BJ (cell line): ENCODE measurements at places on chromosomes 4 and X.

DNA sequence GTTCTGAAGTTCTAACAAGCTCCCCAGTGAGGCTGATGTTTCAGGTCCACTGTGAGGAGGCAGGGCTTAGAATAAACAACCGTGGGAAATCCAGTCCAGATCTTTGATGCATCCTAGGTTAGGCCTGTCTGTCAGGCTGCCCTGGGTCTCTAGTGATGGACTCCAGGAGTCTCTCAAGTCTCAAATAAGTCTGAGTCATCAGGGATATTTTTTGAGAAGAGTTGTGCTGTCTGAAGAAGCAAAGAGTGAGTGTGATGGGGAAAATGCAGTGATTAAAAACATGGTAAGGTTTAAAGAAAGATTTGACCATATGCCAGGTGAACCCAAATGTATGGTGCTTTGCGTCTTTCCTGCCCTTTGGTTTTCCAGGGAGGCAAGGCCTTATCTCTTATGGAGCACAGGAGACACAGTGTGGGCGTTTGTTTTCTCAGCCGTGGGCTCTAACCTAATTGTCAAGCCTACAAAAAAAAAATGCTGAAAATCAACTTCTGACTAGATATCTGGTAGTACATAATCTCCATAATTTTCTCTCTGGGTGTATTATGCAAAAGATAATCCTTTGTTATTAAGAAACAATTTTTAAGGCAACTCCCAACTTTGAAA, 100.7 kb downstream of the PTTG2 start:
- no peak for DNase-seq

DNA sequence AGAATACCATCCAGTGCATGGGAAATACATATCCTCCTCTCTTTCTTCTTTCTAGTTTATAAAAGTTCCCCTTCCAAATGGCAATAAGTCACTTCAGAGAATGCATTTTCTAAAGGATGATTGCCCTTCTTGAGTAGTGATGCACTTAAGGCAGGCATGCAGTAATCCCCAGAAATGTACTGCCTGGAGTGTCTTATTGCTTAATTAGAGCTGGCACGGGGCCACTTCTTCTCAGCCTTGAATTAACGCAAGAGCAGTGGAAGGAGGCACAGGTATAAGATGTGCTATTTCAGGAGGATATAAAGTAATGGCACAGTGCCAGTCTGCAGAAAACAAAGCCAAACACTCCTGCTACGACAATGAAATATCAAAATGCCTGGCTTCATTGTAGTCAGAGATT, 371.4 kb upstream of the FAM241A start:
- DNase-seq = no peak

DNA sequence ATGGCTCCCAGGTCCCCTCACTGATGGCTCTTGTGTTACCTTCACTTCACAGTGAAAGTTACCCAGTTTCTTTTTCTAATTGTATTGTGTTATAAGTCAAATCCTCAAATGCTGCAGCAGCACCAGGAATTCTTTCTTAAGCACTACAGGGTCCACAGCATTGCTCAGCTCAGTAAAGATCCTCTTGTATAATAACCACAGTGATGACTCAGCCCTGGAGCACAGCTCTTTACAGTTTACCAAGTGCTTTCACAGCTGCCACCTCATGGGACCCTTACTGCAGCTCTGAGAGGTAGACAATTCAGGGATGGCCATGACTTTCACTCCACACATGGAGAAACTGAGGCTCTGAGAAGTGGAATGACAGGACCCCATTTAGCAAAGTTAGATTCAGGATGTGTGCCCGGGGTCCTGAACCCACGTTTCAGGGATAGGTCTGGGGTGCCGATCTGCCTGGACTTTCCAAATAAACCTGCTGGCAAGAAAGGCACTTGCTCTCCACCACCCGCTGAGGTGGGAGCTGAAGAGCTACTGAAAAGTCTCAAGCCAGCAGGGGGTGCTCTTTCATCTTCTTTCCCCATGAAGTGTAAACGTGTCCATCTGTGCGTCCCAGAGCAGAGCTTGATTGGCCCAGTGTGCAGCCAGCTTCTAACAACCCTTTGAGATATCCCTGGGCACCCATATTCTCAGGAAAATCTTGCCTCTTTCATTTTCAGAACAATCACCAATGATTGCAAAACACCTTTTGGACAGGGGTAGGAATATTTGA, 35.7 kb upstream of the GABRQ start:
- DNase-seq = no peak

DNA sequence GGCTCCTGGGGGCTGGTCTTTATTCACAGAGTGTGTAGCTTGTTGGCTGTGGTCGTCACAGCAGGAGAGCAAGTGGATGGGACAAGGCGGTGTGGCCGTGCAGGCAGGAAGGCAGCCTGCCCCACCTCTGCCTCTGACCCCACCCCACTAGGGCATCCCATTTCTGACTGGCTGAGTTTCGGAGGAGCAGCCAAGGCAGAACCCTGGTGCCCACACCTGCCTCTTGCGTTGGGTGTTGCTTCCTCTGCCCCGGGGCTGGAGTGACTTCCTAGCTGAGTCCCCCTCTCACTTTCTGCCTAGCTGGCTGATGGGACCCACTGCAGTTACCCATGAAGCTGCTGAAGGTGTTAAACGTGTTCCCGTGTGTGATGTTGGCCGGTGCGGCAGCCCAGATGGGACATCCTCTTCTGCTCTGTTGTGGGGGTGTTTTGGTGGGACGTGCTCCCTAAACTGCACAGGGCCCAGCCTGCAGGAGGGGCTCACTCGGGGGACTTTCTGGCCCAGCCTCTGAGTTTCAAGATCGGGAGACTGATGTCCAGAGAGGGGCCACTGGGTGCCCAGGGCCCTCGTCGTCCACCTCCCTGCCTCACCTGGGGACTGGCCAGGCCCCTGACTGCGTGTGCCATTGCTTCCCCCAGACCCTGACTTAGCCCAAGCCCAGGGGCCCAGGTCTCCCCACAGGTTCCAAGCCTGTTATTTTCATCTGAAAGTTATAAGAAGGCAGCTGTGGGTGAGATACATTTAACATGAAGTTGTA, 101.5 kb downstream of the PSAPL1 start:
- DNase-seq = no peak

DNA sequence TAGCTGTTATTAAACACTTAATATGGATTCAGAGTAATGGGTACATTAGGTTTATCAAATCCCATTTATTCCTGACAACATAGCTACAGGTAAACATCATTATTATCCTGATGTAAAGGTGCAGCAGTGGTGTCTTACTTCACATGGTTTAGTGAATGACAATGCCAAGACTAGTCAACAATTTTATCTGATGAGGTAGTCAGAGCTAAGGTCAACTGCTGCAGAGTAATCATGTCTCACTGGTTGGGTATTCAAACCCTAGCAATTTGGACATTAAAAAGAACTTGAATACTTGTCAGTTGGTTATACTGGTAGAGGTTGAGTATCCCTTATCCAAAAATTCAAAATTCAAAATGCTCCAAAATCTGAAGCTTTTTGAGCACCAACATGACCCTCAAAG, 117.6 kb downstream of the MAB21L2 start:
- DNase-seq = no peak

DNA sequence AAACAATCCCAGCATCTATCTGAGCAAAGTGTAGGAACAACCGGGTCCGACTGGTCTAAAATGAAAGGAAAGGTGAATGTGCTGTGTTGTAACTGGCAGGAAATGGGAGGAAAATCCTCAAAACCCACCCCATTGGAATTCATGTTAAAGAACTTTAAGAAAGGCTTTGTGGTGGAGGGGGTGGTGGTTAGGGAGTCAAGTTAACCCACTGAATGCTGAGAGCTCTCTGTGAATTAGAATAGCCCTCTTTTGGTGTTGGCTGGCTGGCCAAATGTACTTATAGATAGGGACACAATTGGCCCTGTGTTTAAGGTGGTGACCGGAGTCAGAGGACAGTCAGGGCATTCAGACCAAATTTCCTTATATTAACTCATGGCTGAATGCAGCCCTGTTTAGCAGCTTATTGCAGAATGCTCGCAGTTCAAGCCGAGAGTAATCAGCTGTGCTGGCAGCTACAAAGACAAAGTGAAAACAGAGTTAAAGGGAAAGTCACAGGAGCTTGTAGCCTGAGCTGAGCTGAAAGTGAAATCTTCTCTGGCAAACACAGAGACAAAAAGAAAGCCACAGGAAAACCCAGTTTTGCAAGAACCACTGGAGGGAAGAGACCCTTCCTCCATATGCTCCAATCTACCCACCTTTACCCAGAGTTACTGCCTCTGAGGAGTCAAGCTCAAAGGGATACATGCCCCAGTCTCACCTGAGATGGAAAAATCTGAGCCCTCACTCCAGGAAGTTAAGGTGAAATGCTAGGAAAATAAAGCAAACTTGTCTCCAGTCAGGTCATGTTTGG, 38.5 kb upstream of the UGT2B7 start:
- DNase-seq = no peak
